MG63 (cell line): ENCODE measurements at places on chromosomes 3 and 15.

- DNase-seq, result no peak
Observed at GRCh38 chr3:123743121-123743520, 141.0 kb downstream of the MYLK start.

DNA sequence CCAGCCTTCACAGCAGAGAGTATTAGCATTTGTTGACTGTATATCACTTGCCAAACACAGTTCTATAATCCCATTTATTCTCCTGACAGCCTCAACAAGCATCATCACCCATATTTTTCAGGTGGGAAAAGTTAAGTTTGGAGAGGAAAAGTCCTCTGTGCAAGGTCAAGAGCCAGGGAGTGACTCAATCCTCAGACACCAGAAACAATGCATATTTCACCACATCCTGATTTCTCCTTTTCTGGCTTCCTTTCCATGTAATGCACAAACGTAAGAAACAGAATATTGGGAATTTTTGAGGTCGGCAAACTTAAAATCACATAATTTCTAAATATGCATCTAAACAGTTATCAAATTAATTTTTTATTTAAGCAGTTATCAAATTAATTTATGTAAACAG lies 116.0 kb upstream of the GADL1 start:
- no peak for DNase-seq

- no peak for DNase-seq
Observed at GRCh38 chr3:73550032-73550431, 74.7 kb downstream of the PDZRN3 start.

DNA sequence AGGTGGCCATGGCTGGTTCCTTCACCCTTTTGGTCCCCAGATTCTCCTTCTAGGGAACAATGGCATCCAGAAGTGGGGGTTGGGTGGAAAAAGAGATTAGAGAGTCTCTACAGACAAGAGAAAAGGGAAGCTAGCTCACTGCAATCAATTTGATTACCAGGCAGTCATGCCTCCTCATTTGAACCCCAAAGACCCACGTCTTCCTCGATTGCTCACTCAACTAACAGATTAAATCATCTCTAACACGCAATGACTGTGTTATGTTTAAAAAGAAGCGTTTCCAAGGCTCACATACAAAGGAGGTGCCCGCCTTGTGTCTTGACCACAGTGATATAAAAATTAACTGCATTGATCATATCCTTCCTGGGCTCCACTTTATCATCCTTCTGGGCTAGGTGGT lies 57.6 kb downstream of the BHLHE40 start:
- no peak for DNase-seq

GRCh38 chr3:6229778-6230410 lies 631.0 kb upstream of the GRM7 start:
- DNase-seq, result no peak

DNA sequence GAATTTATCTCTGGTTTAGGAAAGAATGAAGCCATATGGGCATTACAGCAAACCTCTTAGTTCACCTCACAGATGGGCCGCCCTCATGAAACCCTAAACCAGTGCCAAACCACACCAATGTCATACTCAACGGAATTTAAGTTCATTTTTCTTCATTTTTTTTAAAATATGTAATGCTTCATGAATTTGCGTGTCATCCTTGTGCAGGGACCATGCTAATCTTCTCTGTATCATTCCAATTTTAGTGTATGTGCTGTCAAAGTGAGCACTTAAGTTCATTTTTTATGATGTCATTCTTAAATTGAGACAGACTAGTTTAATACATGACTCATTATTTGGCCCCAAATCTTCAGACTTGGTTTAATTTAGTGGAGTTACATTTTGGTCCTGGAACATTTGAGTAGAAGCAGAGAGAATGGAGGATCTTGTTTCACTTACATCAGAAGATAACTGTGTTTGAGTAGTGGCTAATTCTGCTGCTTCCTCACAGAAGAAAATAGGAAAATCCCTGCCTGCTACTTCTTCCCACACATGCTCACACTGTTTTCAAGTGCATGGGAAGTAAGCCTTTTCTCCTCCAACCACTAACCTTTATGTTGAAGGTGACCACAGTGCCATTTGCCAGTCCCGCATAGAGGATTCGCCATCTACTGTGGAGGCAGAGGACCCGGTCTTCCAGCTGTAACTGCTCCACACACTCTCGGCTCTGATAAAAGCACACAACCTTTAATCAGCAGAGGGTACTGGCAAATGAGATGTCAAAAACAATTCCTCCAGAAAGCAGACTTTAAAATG lies 63.3 kb downstream of the ZNF106 start:
- DNase-seq, result peak; percentile 73

DNA sequence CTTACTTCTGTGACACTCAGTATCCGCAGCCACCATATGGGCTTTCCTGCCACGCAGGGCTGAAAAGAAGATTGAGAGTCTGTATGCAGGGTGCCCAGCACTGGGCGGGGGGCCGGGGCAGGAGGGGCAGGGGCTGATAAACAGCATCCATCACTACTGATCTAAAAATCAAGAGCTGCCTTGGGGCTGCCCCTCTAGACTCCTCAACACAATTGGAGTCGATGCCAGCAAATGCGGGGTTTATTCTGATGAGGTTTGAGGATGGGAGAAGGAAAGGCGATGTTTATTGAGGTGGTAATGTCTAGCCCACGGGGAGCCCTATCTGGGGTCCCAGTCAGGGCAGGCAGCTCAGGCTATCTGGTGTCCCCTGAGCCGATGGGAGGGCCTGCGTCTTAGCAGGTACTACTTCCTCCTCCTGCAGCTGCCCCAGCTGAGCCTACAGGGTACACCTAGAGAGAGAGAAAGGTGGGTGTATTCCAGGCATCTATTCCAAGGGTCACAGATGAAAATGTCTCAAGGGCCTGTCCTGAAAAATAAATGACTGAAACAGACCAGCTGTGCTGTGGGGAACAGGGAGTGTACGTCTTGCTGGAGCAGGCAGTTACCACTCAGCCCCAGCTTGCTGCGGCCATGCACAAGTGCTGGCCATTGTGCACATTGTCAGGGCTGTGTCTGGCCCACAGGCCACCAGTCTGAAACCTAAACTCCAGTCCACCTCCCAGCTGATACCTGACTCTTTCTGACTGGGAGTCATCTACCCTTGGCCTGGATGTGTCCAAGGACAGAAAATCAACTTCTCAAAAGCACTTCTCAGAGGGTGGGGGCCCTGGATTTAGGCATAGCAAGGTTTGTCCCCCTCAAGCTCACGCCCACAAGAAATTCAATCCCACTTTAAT lies 19.5 kb downstream of the ISG20 start:
- no peak for DNase-seq

DNA sequence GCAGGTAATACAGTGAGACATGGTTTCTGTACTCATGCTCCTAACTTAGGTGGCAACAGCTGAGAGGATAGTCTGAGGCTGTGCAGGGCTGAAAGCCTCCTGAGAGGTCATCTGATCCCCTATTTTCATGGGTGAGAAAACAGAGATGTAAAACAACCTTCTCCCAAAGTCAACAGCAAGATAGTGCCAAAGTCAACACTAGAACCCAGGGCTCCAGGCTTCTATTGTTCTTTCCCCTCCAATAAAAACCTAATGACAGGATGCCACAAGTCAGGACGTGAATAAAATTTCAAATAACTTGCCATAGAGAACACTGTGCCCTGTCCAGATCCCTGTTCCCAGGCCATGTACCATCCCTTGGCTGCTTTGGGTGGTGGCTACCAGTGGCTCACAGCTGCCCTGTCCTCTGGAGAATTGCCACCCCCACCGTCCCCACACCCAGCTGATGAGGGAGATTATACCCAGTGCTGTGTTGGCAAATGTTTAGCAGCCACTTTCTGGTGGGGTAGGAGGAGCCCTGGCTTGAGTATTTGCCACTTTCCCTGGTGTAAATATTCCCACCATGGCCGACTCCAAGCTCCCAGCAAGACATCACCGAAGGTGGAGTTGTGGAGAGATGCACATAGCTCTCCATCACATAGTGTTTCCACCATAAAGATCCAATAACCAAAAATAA lies 54.8 kb downstream of the SRGAP3 start:
- no peak for DNase-seq

DNA sequence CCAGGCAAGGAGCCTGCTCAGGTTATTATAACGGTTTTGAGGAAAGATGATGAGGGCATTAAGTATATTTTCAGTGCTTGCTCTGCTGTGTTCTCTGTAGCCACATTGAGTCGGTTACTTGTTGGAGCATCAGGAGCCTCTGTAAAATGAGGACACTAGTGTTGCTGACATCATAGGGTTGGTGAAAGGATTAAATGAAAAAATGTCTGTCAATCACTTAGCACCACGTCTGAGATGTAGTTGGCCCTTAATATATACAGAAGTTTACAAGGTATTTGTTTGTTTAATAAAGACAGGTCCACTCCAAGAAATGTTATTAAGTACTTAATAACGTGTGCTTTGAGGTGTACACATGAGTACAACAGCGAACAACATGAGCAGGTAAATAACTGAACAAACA lies 735 bp upstream of the SLC25A26 start:
- no peak for DNase-seq

- DNase-seq, result no peak
Observed at GRCh38 chr15:91140601-91141000, 40.5 kb downstream of the SV2B start.

DNA sequence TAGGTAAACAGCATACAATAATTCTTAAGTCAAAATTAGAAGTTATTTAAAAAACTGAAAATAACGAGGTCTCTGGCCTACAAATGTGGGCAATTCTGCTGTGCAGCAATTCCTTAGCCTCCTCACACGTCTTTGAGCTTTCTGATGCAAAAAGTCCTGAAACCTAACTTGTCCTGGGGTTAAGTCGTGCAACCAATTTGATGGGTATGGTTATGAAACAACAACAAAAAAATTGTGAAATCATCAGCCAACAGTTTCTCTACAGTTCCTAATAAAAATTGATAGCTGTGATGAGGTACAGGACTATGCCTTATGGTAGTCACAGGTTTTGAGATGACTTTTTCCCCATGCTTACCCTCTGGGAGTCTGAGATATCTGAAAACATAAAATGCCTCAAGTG lies 6.5 kb upstream of the GLB1 start:
- DNase-seq, result no peak

DNA sequence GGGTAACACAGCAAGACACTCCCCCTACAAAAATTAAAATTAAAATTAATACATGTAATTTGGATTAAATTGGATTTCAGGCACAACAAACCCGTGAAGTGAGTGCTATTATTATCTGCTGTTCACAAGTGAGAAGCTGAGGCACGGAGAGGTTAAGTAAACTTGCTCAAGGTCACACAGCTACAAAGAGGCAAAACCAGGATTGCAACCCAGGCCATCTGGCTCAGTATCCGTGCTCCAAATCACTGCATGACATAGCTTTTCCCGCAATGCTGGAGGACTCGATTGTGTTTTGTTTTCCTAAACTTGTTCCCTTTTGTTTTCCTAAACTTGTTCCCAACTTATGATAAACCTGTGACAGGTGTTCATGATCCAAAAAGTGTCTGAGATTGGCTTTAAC lies 19.9 kb upstream of the C15orf39 start:
- DNase-seq, result no peak

GRCh38 chr15:101410612-101411011 lies 78.9 kb downstream of the PCSK6 start:
- DNase-seq, result no peak

GRCh38 chr3:134651347-134652041 lies 672 bp upstream of the KY start:
- DNase-seq, result peak; percentile 75

GRCh38 chr3:43505351-43505750 lies 116.5 kb downstream of the ANO10 start:
- DNase-seq, result no peak

GRCh38 chr3:185280572-185281365 lies 26.9 kb upstream of the EHHADH start:
- no peak for DNase-seq

GRCh38 chr3:194139071-194139813 lies 3.3 kb downstream of the HES1 start:
- peak; percentile 30 for DNase-seq

GRCh38 chr3:36635731-36636130 lies 128.6 kb downstream of the DCLK3 start:
- DNase-seq, result no peak

GRCh38 chr3:52372822-52373504 lies 56.8 kb downstream of the DNAH1 start:
- no peak for DNase-seq

- no peak for DNase-seq
Observed at GRCh38 chr15:98581715-98582114, 66.6 kb upstream of the IGF1R start.

- no peak for DNase-seq
Observed at GRCh38 chr3:85726241-85726640, 767.5 kb downstream of the CADM2 start.

DNA sequence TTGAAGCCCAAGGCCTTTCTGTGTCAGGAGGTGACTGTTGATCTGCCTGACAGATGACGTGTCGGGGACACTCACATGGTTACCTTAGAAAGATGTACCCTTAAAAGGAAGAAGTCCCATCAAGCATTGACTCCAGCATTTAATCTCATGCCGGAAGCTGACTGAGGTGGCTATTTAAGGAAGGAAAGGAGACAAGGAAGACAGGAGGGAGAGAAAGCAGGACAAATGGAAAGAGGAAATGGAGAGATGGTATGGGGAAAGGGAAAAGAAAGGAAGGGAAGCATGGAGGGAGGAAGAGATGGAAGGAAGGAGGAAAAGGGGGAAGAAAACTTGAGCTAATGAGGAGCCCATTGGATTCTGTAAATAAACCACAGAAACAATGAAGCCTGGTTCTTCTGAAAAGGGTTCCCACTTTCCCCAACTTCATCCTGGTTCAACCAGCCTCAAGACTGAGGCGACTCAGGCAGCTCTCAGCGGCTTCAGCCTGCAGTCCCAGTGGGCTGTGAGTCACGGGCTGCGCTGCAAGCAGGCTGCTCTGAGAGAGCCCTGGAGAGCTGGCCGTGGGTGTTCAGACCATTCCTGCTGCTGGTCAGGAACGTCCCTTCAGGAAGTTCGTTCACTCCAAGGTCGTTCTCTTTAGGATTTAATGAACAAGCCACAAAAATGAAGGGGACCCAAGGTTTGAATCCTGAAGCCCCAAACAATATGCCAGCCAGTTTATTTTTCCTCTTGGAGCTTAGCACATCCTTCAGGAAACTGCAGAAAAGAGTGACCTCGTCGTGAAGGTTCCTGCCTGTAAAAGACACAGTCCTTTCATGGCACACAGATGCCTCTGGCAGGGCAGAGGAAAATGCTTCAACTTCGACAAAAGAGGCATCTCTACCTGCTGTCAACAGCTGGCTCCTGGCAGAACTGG lies 69.6 kb upstream of the THBS1 start:
- peak; percentile 81 for DNase-seq

DNA sequence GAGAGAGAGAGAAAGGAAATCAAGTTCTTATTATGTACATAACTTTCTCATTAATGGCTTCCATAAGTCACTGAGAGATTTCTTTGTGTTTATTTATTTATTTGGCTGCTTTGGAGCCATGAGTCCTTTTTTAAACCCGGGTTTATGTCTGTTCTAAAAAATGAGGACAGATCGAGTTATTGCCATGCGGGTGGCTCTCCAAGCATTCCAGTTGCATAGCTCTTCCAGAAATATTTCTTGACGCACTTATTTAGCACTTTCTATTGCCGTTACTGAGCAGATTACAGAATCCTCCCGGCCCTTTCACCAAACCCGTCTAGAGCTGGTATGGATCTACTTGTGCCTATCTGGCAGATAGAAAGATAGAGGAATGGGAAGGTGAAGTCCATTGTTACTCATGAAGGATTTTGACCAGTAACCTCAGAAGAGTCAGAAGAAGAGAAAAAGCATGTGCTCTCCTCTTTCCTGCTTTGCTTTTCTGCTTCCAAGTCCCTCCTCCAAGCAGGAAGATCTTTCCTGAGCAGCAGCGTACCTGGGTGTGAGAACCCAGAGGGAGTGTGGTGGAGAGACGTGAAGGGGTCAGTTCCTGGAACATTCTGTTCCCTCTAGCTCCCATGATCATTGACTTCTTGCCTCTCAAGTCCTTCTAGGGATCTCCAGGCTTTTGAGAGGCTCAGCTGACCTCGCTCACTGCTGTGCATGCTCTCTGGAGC lies 112.8 kb downstream of the LPP start:
- peak; percentile 31 for DNase-seq
